ENCODE measurements at places on chromosomes 6 and 20. TPM values are rescaled to one million over a fixed set of nuclear protein-coding genes. Genes with fewer than 3 reads are reported as not detected.

DNA sequence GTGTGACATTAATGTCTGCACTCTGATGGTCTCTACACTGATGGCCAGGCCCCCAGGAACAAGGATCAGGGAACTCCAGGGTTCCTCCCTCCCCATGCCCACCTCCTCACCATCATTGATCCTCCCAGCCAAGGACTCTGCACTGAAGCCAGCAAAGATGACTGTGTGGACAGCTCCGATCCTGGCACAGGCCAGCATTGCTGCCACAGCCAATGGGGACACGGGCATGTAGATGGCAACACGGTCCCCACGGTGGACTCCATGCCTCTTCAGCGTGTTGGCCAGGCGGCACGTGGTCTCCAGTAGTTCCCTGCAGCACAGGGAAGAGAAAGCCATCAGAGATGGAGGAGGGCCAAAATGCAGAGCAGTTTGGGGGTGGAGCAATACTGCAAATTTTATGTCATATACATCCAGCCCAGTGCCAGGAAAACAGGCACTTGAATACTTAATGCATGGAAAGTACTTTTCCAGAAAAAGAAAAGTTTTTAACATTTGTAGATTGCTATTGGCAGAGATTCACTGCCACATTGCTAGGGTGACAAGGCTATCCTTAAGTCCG lies 27.2 kb downstream of the ACSS1 start:
- H3K4me3 ChIP-seq = no peak overlapping the region
- no peaks in the 10 kb centered on the region for H3K36me3 ChIP-seq
- no peaks in the 10 kb centered on the region for H3K27me3 ChIP-seq
- H3K27ac ChIP-seq = no peak overlapping the region
- peaks cover 35% of the 10 kb centered on the region for H3K4me1 ChIP-seq

DNA sequence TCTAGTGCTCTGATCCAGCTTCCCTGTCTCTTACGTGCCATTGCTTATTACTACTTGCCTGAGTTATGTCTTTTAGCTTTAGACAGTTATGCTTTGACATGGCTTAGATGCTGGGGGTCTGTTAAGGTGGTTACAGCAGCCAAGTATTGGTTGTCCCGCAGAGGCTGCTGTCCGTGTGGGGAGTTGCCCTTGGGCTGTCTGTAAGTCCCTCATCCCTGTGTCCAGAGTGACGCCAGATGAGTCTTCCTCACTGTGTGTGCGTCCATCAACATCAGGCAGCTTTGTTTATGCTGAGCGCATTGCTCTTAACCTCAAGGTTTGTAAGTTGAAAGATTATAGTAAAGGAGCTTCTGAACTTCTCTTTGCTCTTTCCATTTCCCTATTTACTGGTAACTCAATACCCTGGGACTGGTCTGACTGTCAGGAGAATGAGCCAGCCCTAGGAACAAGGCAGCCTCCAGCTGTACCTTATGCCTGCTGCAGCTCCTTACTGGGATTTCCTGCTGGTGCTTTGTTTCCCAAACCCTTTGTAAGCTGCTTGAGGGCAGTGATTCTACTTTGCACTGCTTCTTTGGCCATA lies 7.2 kb downstream of the FAM120B start:
- H3K4me1 ChIP-seq = peaks cover 60% of the 10 kb centered on the region
- H3K4me3 ChIP-seq = no peak overlapping the region
- H3K27me3 ChIP-seq = no peaks in the 10 kb centered on the region
- H3K27ac ChIP-seq = no peak overlapping the region
- peaks cover 15% of the 10 kb centered on the region for H3K36me3 ChIP-seq

- no peaks in the 10 kb centered on the region for H3K36me3 ChIP-seq
- H3K27ac ChIP-seq = no peak overlapping the region
- H3K27me3 ChIP-seq = no peaks in the 10 kb centered on the region
- peaks cover 34% of the 10 kb centered on the region for H3K4me1 ChIP-seq
- no peak for DNase-seq
Observed at GRCh38 chr6:168529214-168529613, 88.2 kb downstream of the SMOC2 start.

GRCh38 chr6:43075670-43076463 lies at the start of gene PTK7:
TSS of gene PTK7 (plus strand) at chr6:43076314. CDS start at chr6:43076489, 175 bp downstream.
- H3K27me3 ChIP-seq = no peaks in the 10 kb centered on the region
- H3K4me1 ChIP-seq = peaks cover 10% of the 10 kb centered on the region
- peak within 1 kb of the TSS; percentile 74 for H3K27ac ChIP-seq
- peak; percentile 48 for DNase-seq

DNA sequence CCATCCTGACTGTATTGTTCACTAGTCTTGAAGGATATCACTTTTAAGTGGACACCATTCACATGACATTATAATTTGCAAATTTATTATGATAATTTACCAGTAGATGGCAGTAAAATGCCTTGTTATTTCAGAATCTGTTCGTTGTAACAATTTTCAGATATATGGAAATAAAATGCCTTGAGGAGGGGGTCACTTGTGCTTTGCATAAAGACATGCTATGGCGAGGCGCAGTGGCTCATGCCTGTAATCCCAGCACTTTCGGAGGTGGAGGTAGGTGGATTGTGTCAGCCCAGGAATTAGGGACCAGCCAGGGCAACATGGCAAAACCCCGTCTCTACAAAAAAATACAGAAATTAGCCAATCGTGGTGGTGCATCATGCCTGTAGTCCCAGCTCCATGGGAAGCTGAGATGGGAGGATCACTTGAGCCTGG lies 9.0 kb upstream of the NCOA6 start:
- no peak overlapping the region for H3K27ac ChIP-seq
- H3K36me3 ChIP-seq = no peaks in the 10 kb centered on the region
- DNase-seq = no peak
- no peaks in the 10 kb centered on the region for H3K4me1 ChIP-seq

DNA sequence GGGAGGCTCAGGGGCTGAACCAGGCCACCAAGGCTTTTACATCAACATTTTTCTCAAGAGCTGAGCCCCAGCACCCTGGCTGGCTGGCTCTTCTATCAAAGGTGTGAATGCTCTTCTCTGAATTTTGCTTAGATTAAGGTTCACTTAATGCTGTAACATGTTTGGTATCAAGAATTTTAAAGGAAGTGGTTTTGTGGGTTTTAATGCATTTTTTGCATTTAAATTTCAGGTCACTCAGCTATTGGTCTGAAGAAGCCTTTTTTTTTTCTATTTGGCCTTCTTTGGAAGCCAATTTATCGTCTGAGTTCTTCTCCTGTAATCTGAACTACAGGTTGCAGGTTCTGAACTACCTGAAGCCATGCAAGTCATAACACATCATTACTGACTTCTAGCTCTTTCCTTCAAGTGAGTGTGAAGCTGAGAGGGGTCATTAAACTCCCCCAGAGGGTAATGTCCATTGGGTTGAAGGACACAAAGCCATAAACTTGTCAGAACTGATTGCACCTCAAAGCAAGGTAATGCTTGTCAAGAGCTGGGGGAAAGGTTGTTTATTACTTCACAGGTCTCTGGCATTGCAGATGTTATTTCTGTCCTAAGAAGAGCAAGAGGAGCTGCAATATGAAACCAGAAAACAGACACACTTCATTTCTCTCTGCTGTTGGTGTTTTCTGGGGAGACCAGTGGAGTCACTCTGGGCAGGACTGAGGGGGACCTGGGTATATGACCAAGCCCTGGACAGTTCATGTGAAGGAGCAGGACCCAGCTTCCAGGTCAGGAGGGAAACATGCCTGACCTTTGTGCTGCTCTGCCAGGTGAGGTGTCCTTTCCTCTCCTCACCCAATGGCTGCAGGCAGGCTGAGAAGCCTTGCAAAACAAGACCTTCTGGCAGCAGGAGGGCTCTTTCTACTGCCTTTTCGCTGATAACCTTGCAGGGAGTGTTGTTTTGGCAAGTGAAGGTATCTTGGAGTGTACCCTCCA lies 26.1 kb upstream of the NEDD9 start:
- no peak overlapping the region for H3K27ac ChIP-seq
- no peak for DNase-seq
- no peaks in the 10 kb centered on the region for H3K36me3 ChIP-seq
- peaks cover 16% of the 10 kb centered on the region for H3K4me1 ChIP-seq
- no peaks in the 10 kb centered on the region for H3K27me3 ChIP-seq

- H3K4me3 ChIP-seq = no peak overlapping the region
- no peak for DNase-seq
- H3K27ac ChIP-seq = no peak overlapping the region
- H3K27me3 ChIP-seq = no peaks in the 10 kb centered on the region
Observed at GRCh38 chr6:74181471-74181870, 485.5 kb downstream of the CD109 start.

GRM1 gene
- not detected for total RNA-seq

HSD17B8 gene
- not detected for total RNA-seq

OR12D3 gene
- not detected for total RNA-seq

PGC gene
- 101 TPM for total RNA-seq

TREML2 gene
- total RNA-seq = not detected

POPDC3 gene
- 2.9 TPM for total RNA-seq

ADGRG6 gene
- total RNA-seq = 26.2 TPM

All from stomach (tissue), 19 donors.